ENCODE measurements at places on chromosomes 13 and 19.

GRCh38 chr13:61156753-61157152, 258.9 kb downstream of the PCDH20 start:
- DNase-seq: no peak

- DNase-seq: peak; percentile 46
Measured at GRCh38 chr13:50357586-50358118, 342.4 kb downstream of the KCNRG start.

DNA sequence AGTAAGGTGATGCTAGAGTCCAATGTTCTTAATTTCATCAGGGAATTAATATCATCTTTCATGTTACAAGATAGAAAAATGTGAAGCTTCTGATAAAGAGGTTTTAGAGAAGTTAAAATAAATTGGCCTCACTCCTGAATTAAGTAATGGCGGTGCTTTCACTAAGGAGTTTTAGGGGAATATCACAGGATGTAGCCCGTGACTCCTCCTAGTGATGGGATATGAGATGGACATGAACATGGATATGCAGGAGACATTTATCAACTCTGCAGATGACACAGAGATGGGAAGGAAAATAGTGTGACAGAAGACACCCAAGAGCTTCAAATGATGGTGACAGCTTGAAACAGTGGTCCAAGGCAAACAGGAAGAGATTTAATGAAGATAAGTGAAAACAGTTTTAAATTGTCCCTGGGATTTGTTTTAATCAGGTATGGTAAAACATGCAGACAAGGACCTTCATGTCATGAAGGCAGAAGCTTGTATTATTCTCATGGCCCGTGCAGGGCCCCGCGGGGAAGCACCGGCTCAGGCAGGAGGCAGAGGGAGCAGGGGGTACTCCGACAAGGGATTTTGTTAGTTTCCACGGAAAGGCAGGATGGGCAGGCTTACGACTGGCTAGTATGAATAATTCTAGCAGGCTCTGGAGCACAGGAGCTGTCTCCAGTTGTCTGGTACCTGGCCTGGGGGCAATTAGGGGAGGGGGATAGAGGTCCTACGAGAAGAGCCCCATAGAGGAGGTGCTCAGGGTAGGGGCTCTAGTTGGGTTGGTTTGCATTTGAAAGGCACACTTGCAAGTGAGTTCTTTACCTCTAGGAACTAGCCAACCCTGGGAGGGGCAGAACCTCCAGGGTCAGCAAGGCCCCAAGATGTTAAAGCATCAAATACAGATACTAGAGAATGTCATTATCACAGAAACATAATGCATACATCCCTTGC, 38.7 kb upstream of the FARP1 start:
- DNase-seq: no peak

DNA sequence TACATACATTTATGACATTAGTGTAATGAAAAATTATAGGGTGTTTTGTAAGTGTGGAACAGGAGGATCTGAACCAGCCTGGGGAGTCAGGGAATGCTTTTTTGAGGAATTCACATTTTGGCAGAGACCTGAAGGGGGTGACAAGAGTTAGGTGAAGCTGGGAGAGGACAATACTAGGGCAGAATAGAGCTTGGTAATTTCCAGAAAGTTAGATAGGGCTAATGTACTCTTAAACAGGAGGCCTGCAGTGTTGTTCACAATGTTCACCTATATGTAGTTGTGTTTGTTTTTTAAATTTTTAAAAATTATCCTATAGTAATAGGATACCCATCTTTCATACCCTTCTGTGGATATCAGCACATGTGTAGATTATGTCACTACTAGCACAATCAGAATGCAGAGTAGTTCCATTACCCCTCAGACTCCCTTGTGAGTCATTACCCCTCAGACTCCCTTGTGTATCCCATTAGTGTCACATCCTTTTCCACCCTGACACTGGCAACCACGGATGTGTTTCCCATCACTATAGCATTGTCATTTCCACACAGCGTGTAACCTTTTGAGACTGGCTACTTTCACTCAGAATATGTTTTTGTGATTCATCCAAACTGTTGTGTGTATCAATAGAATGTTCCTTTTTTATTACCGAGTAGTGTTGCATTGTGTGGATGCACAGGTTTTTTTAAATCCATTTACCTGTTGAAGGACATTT, 43.1 kb downstream of the PCCA start:
- DNase-seq: peak; percentile 85

- DNase-seq: no peak
Measured at GRCh38 chr19:33125929-33126388, 6.0 kb upstream of the WDR88 start.

GRCh38 chr19:55642153-55643002, 1.1 kb upstream of the ZNF581 start:
- DNase-seq: no peak

- DNase-seq: no peak
Measured at GRCh38 chr13:31775148-31775547, 35.8 kb downstream of the RXFP2 start.

DNA sequence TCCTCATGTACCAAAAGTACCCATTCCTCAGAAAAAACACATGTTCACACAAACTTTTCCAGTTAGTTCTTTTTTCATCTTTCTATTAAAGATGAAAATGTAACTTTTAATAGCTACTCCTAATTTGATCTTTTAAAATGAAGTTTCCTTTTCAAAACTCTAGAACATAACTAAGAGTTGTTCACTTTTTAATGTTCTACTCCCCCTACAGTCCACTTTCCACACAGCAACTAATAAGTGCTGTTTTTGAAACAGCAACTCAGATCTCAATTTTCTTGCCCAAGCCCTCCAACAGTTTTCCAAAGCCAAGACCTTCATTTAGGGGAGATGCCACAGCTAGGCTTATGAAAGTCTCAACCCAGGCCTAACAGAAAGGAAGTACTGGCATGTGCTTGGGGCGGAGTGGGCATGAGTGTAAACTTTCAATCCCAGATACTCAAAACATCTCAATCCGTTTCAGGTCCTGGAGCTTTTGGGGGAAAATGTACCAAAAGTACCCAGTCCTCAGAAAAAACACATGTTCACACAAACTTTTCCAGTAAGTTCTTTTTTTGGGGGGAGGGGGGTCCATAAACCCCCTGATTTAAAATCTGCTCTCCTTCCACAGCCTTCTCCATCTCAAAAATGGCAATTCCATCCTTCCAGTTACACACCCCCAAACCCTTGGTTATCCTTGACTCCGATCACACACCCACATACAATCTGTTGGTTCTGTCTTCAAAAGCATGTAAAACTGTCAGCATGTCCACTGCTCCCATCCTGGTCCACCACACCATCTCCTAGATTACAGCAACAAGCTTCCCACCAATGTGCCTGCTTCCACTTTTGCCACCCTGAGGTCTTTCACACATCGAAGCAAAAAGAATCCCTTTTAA, 2.0 kb downstream of the FBL start:
- no peak for DNase-seq

GRCh38 chr13:45086484-45086883, 33.8 kb upstream of the GTF2F2 start:
- DNase-seq: peak; percentile 82

- no peak for DNase-seq
Measured at GRCh38 chr19:9474975-9475374, 23.4 kb downstream of the ZNF560 start.

DNA sequence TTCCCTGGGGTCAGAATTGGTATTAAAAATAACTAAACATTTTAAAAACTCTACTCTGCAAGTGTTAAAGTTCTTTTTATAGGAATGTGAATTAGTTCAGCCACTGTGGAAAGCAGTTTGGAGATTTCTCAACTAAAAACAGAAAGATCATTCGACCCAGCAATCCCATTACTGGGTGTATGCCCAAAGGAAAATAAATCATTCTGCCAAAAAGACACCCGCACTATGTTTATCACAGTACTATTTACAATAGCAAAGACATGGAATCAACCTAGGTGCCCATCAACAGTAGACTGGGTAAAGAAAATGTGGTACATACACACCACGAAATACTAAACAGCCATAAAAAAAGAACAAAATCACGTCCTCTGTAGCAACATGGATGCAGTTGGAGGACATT, 657 bp upstream of the THSD1 start:
- no peak for DNase-seq

DNA sequence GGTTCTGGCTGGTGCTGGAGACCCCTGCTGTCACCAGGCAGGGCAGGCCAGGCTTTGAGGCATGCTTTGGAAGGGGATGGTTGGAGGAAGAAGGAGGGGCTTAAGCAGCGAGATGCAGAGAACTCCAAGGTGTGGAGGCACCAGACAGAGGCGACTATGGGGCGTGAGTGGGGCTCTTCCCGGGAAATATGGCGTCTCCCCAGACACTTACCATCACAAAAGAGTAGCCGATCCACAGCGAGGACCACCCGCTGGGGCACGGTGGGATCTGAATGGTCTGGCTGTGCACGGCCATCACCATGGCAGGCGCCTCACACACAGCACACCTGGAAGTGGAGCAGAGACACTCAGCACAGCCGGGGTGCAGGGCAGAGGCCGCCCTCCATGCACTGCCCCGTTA, 151.9 kb downstream of the COL4A1 start:
- no peak for DNase-seq
